ENCODE measurements at places on chromosomes 11 and 22.

DNA sequence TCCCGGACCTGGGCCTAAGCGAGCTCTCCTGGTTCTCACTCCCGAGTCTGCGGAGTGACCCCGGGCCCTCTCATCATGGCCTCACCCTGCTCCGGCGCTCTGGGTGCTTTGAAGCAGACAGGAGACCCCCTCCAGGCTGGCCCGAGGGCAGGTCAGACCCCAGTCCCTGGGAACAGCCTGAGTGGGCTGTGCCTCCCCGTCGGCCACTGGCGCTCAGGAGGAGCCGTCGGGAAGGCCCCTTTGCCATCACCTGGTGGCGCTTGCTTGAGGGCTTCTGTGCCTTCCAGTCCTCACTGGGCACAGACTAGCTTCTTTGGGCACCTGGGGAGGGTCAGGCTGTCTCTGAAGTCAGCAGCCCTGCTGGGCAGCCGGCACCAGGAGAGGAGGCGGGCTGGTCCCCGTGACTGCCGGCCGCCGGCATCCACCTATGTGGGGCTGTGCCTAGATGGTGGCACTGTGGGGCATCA is 6.7 kb downstream of the BRSK2 start:
- DNase-seq = no peak

DNA sequence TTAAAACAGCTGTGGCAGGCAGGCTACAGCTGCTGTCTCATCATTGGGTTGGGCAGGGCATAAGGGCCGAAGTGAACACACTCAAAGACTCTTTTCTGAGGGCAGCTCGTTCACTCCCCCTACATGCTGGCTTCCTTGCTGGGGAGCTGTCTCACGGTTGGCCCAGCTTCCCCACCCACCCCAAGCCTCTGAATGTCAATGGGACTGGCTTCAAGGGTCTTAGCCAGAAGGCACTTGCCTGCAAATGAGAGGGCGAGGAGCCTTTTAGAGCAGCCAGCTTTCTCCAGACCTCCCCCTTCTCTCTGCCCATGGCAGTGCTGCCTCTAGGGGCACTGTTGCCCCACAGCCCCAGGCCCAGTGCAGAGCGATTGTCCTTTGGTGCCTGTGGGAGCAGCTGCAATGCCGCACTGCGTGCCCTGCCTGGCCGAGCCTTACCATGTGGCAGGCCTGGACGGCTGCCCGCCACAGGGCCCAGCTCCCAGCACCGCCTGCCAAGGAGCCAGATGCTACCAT is 94.7 kb upstream of the RASSF10 start:
- DNase-seq = no peak

- DNase-seq = no peak
Observed at GRCh38 chr11:44658506-44658850, 68.3 kb upstream of the TSPAN18 start.

- no peak for DNase-seq
Observed at GRCh38 chr11:86119077-86119476, 50.2 kb upstream of the PICALM start.

DNA sequence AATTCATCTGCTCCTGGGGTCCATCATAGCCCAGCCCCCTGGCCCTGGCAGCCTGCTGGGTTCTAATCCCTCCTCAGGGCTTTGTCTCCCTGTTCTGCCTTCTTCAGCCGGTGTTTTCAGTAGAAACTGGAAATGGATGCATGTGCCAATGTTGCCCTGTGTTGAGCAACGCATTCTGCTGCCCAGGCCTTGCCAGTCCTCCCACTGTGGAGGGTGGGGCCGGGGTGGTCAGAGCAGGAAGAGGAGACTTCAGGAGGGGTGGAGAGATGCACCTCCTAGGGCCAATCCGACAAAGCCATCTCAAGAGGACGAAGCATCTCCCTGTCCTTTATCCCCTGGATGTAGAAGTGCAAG is 27.6 kb upstream of the ZBTB16 start:
- no peak for DNase-seq

- no peak for DNase-seq
Observed at GRCh38 chr22:36442506-36443197, 38.8 kb downstream of the TXN2 start.

GRCh38 chr11:9525116-9525515 is 48.4 kb upstream of the WEE1 start:
- no peak for DNase-seq

- no peak for DNase-seq
Observed at GRCh38 chr11:62195945-62196344, 5.9 kb downstream of the SCGB1D1 start.

DNA sequence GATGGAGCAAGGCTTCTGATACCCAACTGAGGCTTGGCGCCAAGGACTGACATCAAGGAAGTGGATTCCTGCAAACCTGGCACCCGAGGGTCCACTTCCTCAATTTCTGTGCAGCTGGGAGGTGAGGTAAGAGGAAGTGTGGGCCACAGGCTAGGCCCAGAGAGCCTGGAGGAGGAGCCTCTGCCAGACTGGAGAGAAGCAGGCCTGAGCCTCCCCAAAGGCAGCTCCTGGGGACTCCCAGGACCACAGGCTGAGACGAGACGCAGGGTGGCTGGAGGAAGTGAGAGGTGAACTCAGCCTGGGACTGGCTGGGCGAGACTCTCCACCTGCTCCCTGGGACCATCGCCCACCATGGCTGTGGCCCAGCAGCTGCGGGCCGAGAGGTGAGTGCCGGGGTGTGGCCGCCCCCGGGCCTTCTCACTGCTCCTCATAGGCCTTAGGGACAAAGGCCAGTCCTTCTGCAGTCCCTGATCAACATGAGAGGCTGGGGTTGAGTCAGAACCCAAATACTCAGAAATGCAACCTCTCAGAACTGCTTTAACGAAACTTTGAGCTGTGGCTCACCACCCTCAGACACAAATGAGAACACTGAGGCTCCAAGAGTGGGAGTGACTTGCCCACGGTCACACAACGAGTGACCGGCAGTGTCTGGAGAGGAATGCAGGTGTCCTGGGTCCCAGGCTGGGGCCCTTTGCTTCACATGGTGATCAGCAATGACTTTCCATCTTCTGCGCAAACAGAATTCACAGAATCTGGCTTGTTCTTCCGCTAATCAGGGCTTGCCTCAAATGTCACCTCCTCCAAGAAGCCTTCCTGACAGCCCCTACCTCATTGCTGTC is at the start of gene NCF4:
Gene NCF4 (plus strand): TSS at position 186 of the 839 bp plus-strand sequence. CDS start 166 bp downstream, at position 352.
- no peak for DNase-seq

GRCh38 chr11:3135481-3136440 is 29.3 kb downstream of the OSBPL5 start:
- DNase-seq = no peak

DNA sequence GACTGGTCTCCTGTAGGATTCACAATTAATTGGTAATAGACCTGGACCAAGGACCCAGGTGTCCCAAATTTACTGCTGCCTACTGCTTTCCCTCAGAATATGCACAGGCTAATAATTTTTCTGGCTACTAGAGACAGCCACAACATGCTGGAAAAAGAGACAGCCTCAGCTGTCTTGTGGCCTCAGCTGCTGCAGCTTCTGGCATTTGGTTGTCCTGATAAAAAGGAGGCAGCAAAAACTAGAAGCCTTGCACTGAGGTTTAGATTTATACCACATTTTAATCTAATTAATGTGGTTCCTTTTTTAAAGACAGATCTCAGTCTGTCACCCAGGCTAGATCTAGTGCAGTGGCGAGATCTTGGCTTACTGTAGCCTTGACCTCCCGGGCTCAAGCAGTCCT is 89.8 kb downstream of the BTBD10 start:
- no peak for DNase-seq

DNA sequence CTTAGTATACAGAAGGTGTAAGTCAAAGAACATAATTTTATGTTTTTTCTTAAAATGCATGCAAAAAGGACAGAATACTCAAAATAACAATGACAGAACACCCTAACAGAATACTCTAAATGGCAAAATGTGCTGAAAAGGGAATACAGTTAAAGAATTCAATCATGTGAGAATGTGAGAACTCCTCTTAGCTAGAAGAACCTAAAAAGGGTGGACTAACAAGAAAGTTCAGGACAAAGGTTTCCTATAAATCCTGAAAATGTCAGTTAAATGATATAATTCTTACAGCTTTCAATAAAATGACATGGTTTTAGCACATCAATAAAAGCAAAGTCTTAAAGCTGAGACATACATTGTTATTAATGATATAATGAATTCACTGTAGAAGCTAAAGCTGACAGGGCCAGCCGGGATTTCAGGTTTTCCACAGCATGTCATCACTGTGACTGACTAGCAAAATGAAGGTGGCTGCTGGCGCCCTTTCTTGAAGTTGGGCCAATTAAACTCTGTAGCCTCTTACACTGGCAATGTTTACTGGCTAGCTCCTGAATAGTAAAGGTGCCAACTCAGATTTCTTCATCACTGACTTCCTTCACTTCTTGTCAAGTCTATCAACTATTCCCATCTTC is 244.4 kb downstream of the TTC28 start:
- DNase-seq = no peak

- DNase-seq = no peak
Observed at GRCh38 chr22:22906907-22907550, 19.4 kb downstream of the IGLL5 start.

GRCh38 chr22:27329131-27329850 is 472.3 kb downstream of the MN1 start:
- DNase-seq = no peak

- no peak for DNase-seq
Observed at GRCh38 chr11:120695939-120696338, 184.4 kb downstream of the GRIK4 start.

GRCh38 chr11:84882056-84882455 is 745.1 kb downstream of the DLG2 start:
- no peak for DNase-seq

DNA sequence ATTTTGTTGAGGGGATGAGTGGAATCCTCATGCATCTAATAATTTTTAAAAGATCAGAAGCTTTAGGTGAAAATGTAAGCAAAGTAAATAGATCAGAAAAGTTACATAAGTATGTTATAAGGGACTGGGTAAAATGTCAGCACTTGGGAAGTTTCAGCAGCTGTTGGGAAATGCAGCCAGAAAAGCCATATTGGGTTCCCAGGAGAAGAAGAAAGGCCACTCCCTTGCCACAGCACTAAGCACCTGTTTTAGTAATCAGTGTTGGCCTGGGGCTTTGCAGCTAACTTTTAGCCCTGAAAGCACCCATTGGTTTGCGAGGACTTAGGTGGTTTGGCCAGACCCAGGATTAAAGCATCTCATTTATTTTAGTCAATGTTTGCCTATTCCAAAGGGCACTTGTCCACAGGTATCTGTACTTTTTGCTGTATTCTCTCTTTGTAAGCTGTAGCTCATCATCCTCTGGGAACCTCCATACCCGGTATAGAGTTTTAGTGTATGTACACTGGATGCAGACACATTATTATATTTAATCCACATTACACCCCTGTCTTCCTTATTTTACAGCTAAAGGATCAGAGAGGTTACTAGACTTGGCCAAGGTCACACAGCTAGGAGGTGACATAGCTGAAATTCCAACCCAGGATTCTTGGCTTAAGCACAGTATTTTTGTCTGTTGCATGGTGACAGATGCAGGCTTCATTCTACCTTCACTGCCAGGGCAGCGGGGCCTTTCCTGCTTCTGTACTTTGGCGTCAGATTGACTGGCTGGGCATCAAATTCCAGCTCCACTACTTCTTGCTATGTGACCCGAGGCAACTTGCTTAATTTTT is 127.7 kb upstream of the SESN3 start:
- no peak for DNase-seq

DNA sequence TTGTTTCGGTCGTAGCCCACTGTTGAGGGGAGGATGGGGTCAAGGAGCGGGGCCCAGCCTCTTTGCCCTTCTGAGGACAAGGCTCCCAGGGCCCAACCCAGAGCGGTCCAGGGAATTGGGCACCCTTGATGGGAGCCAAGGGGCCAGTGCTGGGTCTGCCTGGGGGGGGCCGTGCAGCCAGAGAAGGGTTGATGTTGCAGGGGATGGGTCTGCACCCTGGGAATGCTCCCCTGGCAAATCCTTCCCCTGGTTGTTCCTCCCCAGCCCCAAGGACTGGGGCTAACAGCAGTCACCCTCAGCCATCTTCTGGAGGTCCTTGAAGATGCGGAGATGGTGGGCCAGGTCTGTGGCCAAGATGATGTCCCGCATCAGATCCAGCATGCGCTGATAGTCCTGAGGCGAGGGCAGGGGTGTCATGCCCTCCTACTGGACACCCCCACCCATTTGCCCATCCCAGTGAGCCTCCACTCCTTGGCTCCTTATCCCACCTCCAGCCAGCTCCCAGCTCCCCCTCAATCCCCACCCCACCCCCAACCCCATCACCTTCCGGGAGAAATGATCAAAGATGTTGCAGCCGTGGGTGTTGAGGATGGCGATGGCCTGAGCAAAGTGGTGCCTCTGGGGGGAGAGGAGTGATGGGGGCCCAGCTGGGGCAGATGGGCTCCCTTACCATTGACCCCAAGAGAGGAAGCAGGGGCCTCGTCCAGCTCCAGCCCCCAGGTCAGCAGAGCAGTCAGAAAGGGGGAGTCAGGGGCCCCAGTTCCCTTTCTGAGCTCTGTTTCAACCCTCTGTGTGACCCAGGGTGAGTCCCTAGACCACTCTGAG is 95.0 kb downstream of the PDE2A start:
- DNase-seq = no peak

DNA sequence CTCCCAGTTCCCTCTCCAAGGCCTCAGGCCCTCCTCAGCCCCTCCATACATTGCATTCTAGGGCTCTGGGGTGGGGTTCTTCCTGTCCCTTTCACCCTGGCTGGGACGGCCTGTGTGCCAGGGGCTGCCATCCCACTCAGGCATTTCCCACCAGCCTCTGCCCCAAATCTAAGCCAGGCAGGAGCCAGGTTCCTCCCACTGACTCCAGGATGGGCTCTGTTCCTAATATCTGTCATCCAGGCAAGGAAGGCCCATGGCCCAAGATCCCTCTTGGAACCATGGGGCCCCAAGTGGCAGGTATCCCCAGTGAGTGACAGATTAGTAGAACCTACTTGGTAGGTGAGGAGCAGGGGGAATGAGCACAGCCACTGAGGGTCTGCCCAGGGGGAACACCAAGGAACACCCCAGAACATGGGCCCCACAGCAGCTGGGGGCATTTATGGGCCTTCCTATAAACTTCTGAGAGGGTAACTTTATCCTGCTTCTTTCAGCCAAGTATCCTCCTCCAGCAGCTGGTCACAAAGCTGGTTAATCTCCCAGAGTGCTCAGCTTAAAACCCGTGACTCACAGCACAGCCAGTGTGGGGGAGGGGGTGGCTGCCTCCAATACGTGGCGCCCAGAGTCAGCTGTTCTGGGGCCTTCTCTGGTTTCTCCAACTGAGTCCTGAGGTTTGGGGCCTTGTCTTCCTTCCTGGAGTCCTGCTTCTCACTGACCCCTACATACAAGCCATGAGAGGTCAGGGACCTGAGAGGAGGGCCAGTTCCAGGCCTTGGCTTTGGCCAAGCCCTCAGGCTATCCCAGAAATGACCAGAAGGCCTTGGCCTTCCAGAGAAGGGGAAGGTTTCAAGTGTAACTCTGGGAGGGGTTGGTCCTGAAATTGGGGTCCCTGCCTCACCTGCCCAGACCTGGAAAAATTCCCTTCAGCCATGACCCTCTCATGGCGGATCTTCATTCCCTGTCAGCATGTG is 19.9 kb upstream of the MYOD1 start:
- DNase-seq = no peak

DNA sequence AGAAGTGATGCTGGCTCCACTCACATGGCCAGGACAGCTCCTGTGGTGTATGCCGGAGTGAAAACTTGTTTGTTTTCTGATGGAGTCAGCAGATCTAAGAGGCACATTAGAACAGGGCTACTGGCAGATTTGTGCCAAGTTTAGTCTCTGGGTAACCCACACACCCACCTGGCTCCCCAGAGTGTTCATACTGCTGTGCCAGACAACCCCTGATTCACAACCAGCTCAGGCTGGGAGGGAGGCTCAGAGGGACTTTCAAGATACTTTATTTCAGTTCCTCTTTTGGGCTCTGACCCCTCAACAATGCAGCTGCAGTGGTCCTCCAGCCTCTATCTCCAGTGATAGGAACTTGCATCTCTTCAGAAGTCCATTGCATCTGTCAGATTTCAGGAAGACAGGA is 8.5 kb downstream of the NTM start:
- DNase-seq = no peak

Measured in GM04503 (cell line).